ENCODE measurements at places on chromosomes 16 and 17. TPM values are rescaled to one million over a fixed set of nuclear protein-coding genes. Genes with fewer than 3 reads are reported as not detected.

DNA sequence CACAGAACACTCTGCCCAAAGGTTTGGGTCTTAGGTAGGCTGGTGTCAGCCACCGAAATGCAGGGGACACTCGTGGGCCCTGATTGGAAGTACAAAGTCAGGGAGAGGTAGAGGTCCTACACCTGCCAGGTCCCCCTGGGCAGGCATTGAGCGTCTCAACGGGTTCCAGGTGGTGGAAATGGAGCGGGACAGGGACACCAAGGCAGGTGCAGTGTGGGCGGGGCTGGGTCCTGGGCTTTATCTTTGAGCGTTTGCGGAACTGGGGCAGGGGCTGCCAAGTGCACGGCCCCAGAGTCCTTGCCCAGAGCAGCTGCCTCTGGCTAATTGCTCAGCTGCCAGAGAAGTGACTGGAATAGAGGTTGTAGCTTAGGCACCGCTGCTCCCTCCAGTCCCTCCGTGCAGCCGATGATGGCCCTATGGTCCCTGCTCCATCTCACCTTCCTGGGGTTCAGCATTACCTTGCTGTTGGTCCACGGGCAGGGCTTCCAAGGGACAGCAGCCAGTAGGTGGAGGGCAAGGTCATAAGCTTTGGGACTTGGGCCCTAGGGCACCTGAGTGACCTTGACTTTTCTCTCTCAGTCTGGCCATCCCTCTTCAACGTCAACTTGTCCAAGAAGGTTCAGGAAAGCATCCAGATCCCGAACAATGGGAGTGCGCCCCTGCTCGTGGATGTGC lies at the start of gene ZACN:
Gene ZACN, plus strand, starts transcription at position 323 of the 675 bp plus-strand sequence. Its CDS starts 83 bp downstream, at position 406.
- no peak for DNase-seq

- no peak for DNase-seq
These were observed 173.1 kb upstream of the IRX3 start for GRCh38 chr16:54459509-54460262.

- DNase-seq = no peak
These were observed 9.3 kb upstream of the CNP start for GRCh38 chr17:41957031-41957868.

- DNase-seq = no peak
These were observed 20.1 kb upstream of the RAI1 start for GRCh38 chr17:17661134-17661533.

Gene TMIGD1
- 0.78 TPM for polyA plus RNA-seq

- DNase-seq = no peak
These were observed 27.9 kb downstream of the MGRN1 start for GRCh38 chr16:4652561-4652960.

Gene HAP1
- 0.98 TPM for polyA plus RNA-seq

DNA sequence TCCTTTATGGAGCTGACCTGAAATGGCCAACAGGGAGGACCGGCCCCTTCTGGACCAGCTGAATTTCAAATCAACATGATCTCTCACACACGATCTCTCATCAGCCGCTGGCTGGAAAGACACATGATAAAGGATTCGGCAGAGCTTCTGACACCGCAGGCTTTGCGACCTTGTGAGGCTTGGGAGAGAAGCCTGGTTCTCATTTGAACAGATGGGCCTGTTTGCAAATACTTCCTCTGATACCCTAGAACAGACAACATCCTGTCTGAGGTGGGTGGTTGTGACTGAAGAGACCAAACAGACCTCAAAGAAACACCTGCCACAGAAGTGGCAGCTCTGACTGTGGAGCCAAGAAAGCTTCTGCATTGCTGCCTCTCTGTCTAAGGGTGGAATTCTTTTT lies 77.9 kb upstream of the SDK2 start:
- no peak for DNase-seq

Gene CA7
- polyA plus RNA-seq = 0.25 TPM

Gene SMIM22
- polyA plus RNA-seq = 4.3 TPM

All from right renal cortex interstitium (tissue), 3 donors.